ENCODE measurements at places on chromosomes 12 and 14.

GRCh38 chr12:53506450-53506785 lies 866 bp downstream of the NPFF start:
- no peak for DNase-seq

DNA sequence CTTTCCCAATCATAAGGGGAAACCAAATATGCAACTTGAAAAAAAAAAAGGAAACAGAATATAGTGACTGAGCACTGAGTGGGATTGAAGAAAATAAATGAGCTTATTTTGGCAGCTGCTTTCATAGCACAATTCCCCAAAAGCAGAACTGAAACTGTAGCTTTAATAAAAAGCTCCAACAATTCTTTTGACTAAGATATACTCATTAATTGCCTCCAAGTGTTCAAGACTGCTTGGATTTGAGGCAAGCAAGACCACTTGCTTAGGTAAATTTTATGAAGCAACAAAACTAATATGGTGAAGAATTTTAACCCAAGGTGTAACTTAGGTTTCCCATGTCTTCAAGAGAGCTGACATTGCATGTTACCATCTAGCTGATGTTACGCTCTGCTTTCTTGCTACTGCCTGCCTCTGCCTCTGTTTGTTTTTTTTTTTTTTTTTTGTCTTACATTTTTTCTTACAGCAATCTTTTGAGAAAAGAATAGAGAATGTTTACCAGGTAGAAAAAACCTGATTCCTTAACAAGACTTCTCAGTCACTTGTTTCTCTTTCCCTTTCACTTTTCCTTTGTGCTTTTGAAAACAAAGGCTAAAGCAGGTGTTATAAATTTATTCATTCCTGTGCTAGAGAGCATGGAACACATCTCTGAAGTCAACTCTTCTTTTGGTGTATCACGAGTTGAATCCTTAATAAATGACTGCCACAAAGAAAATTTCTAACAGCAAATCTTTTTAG lies 134.4 kb downstream of the BCAT1 start:
- DNase-seq = no peak

DNA sequence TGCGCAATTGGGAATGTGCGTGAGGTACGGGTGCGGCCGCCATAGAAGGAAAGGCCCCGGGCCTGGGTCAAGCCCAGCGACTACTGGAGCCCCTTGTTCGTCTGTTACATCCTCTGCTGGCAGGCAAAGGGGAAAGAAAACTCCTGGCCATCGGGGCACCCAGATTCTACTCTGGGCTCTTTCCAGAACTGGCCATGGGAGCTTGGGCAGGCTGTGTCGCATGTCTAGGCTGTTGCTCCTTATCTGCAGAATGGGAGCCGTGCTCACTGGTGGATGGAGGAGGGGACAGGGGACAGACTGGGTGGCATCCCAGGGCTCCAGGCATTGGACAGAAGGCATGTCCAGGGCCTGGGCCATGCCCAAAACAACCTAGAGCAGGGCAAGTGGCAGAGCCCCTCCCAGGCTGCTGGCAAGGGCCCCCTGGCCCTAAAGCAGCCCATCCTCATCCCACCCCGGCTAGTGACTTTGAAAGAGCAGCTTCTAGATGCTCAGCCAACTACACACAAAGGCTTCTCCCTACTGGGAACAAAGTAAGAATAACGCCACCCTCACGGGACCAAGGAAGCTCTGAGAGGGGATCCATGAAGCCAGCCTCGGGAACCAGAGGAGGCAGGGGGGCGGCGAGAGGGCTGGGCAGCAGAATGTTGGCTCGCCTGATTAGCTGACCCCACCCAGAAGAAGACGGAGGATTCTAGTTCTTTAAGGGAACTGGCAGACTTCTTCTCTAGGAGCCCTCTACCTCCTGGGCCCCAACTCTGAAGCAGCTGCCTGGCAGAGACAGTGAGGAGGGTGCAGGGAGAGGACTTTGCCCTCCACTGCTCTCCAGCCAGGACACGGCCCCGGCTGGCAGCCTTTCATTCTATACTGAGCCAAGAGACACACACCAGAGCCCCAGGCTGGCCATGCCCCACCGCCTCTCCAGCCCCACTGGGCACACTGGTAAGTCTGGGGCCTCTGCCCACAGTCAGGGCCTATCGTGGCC lies 96.8 kb downstream of the SINHCAF start:
- DNase-seq = no peak

- no peak for DNase-seq
These were observed 35.8 kb downstream of the SOCS2 start for GRCh38 chr12:93608313-93608712.

DNA sequence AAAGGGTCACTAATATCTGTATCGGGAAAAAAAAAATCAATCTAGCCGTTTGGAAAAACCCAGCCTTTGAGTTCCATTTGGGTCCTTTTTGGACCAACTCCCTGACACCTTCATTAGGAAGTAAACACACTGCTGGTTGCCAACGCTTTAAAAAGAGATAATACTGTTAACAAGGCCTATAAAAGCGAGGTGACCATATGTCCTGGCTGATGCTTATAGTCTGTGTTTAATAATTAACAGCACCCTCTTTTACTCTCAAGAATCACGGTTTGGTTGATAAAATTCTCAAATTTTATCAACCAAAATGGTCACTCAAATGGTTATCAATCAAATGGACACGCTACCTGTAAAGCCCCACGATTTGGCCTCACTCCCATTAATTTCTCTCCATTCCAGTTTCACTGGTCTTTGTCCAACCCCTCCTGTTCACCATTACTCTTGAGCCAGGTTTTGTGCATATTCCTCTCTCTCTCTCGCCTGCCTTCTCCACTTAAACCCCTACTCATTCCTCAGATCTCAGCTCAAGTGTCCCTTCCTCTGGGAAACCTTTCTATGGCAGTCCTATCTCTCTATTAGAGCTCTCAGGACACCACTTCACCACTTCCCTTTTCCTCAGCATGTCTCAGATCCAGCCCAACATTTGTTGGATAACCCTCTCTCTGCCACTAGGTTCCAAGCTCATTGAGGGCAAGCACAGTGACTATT lies 9.5 kb downstream of the BTG1 start:
- DNase-seq = no peak

DNA sequence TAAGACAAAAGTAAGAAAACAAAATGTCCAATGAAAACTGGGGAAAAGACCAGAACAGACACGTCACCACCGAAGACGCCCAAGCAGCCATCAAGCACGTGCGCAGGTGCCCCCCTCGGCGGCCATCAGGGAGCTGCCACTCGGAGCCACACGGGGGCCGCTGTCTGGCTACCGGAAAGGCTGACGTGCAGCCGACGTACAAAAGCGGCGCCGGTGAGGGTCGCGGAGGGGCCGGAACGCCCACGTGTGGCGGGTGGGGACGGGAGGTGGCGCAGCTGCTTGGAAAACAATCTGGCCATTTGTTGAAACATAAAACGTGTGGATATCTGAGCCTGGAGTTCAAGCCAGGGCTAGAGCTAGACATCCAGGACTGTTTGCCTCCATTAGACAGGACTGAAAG lies 60.7 kb downstream of the GALNT9 start:
- DNase-seq = no peak

All from endothelial cell of umbilical vein (primary cell).